ENCODE measurements at places on chromosomes 11 and 22.

DNA sequence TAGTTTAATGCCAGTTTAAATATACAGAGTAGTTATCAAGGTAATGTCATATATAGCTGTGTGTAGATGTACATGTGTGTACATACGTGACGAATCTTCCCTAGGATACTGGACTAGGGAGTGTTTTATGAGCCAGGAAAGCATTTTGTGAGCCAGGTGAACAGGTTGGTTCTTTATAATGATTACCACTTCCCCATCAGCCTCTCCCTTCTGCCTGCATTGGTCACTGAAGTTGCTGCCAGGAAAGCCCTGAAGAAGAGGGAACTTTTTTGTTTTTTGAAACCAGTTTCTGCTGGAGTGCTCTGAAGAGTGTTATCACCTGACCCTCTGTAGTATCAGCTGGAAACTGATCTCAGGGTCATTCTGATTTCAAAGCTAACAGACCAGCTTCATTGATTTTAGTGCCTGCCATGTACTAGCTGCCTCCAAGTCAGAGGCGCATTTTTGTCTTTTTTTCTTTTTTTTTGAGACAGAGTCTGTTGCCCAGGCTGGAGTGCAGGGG, 14.2 kb upstream of the ST14 start:
- DNase-seq = no peak

GRCh38 chr22:27677905-27678458, 123.6 kb downstream of the MN1 start:
- no peak for DNase-seq

GRCh38 chr11:72040491-72041363, 39.6 kb downstream of the NUMA1 start:
- DNase-seq = peak; percentile 87

- DNase-seq = no peak
Observed at GRCh38 chr22:42926104-42926503, 69.0 kb upstream of the ARFGAP3 start.

- peak; percentile 80 for DNase-seq
Observed at GRCh38 chr11:66347425-66348276, at the start of gene B4GAT1. B4GAT1 (minus strand) TSS chr11:66347629; CDS start chr11:66347545, 84 bp downstream.

GRCh38 chr11:44205352-44205751, 104.6 kb downstream of the ALX4 start:
- DNase-seq = no peak

DNA sequence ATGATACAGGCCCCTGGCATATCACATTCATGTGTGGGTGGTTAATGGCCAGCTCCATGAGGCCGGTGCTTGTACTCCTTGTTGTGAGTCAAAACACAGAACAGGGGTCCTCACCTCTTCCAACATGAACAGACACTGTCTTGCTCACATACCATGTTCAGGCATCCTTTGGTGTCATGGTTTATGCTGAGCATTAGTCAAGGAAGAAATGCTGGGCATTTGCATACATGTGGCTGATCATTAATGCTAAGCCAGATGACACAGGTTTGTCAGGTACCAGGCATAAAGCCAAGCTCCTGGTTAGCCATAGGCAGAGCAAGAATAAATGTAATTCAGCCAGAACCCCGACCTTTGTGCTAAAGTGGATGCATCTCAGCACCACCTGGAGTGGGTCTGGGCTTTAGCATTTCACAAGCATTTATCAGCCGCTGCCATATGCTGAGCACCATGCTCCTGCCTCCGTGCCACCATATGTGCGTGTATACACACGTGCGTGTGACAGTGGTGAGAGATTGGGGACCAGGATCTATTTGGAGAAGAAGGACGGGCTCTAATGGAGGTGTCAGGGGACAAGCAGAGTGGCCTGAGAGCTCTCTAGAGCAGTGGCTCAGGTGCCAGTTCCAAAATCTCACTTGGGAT, 55.0 kb downstream of the MICAL2 start:
- no peak for DNase-seq

DNA sequence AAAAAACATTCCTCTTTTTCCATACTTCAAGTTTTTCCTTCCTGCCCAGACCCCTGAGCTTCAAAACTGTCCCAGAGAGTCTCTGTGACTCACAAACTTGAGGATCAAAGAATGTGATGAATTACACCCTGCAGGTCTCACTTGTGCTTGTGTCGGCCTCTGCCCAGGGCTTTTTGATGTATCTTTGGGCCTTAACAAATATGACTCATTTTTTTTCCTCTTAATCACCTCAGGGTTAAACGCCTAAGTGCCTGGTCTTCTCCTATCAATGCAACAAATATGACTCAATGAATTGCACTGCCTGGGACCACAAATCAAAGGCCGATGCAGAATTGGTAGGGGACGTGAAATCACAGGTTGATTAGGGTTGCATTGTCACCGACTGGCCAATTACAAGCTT, 267.7 kb downstream of the LARGE1 start:
- DNase-seq = no peak

- DNase-seq = no peak
Observed at GRCh38 chr11:131404010-131404409, 33.6 kb downstream of the NTM start.

DNA sequence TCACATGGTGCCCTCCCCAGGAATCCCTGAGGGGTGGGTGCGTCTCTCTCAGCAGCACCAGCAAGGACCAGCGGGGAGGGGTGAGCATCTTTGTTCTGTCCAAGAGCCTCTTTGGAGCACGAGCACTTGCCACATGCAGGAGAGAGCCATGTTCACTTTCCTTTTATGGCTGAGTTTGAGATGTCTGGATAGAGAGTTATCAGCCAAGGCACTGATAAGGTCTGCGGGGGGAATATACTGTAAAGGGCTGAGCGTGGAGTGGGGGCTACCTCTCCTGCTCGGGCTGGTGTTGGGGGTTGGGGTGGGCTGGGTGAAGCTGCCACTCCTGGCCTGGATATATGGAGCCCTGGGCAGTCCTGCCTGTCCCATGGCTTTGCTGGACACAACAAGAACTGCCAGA, 34.9 kb upstream of the CCDC188 start:
- no peak for DNase-seq

DNA sequence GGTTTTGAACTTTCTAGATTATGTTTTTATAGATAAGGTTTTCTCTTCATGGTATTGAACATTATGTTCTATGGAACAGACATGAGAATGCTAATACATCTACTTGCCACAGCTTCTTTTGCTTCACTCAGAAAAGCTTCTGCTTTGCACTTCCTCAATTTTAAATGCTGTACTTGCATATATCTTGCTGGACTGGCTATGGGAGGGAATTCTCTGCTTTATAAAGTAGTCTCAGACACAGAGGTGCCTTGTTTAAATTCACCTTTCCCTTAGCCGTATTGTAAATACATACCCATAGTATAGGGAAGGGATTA, 173.9 kb downstream of the DDX10 start:
- no peak for DNase-seq

DNA sequence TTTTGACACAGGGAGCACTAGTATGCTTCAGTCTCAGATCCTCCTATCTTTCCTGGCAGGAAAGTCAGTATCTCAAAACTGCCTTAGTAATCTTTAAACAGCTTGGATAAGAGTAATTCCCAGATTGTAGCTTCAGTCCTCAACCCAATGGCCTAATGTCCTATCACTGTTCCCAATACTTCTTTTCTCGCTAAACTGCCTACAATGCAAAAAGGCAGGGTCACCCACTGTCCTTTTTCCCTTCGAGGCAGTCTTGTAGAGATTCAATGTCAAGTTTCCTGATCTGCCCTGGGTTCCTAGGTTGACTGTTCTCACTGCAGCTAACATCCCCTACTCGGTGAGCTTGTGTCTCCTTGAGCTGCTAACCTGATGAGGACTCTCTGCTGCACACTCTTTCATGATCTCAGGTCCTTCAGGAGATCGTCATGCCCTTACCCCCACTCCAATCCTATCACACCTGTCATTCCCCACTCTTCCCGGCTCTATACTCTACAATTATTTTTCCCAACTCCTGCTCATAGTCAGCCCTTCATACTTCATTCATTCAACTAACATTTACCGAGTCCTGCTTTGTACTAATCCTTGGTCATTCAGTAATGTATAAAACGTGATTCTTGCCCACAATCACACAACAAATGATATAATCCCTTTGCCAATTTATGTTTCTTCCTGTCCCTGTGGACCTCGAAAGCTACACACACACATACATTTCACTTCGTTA, 904 bp downstream of the C2CD3 start:
- DNase-seq = no peak

DNA sequence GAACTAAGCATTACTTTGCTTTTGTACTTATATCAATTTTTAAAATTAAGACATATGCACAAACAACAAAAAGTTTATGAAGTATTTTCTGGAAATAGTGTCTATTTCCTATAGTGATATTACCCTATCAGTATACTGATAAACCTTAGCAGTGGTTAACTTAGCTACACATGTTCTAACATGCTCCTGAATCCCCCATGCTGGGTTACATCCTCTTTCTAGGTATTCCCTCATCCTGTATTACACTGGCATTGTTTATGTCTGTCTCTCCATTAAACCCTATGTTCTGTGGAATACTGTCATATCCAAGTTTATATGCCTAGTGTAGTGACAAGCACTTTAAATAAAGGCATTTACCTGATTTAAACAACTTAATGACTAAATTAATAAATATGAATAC, 1.8 kb upstream of the FAR1 start:
- no peak for DNase-seq

DNA sequence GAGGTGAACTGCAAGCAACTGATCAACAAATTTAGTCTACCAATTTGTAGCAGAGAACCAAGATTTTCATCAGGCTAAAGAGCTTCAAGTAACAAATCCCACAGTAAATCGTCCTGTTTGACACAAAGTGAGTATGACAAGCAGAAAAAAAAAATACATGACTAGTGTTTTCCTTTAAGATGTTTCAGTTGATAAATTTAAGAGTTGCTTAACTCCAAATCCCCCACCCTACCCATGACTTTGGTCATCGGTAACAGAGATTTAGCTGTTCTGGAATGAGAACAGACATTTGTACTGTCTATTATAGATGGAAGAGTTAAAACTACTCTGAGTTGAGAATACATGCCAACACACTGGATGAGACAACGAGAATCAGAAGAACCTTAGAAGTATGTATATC, 165.0 kb upstream of the MTMR2 start:
- DNase-seq = no peak

DNA sequence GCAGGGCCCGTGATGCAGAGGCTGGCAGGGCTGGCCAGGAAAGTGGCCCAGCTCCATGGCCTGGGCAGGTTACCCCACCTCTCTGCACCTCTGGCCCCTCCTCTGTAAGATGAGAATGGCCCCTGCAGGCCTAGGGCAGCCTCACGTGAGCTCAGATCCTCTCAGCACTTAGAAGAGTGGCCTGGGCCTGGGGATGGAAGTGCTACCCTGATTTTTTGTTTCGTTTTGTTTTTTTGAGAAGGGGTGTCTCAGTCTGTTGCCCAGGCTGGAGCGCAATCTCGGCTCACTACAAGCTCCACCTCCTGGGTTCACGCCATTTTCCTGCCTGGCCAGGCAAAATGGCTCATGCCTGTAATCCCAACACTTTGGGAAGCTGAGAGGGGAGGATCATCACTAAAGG, 982 bp downstream of the APOBEC3H start:
- no peak for DNase-seq

DNA sequence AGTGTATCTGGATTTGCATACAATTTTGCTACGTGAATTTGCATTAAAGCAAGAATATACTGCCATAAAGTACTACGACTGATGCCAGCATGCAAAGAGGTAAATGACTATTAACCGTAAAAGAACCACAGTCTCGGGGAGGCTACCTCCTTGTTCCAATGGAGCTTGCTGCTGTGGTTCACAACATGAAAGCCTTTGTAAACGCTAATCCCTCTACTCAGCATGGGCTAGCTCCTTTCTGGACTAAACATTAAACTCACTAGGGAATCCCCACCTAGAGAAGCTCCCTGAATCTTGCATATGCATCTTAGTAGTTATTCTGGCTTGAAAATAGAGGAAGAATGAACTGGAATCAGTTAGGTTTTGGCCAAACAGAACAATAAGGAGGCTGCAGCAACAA, 60.5 kb upstream of the ARHGAP32 start:
- DNase-seq = no peak

GRCh38 chr22:30866216-30866615, 102.4 kb downstream of the MORC2 start:
- no peak for DNase-seq
